ENCODE measurements at places on chromosomes 5 and 9.
A peak's percentile ranks its signal among the peaks of the same experiment; 100 is the strongest.

- no peak for DNase-seq
These were observed 16.5 kb downstream of the LARS1 start for GRCh38 chr5:146165903-146166302.

- no peak for DNase-seq
These were observed 8.1 kb upstream of the NUP214 start for GRCh38 chr9:131117121-131117761.

DNA sequence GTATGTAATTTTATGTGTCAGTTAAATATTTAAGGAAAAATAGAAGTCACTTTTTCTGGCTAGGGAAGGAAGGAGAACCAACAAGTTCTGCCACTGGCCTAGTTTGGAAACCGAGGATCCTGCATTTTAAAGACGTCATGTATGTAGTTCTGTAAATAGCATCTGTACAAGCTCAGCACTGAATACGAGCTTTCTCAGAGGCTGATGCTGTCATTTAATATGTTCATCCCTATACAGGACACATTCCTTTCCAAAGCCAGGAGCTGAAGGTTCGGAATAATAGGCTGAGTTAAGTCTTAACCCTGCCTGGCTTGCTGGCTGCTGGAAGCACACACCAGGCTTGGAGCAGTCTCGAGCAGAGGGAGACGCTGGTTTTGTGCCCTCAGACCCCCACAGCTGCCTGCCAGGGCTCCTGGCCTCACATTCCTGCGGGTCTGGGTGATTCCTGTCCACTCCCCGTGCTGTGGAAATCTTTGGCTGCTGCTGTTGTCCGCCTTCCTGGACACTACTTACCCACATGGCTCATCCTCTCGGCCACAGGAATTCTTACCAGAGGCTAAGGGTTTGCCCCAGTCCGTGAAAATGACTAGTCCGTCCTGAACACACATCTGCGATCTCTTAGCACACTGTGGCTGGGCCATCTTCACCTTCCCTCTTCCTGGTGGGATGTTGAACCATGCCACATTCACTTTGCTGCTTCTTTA, 36.6 kb downstream of the SLC46A2 start:
- no peak for DNase-seq

DNA sequence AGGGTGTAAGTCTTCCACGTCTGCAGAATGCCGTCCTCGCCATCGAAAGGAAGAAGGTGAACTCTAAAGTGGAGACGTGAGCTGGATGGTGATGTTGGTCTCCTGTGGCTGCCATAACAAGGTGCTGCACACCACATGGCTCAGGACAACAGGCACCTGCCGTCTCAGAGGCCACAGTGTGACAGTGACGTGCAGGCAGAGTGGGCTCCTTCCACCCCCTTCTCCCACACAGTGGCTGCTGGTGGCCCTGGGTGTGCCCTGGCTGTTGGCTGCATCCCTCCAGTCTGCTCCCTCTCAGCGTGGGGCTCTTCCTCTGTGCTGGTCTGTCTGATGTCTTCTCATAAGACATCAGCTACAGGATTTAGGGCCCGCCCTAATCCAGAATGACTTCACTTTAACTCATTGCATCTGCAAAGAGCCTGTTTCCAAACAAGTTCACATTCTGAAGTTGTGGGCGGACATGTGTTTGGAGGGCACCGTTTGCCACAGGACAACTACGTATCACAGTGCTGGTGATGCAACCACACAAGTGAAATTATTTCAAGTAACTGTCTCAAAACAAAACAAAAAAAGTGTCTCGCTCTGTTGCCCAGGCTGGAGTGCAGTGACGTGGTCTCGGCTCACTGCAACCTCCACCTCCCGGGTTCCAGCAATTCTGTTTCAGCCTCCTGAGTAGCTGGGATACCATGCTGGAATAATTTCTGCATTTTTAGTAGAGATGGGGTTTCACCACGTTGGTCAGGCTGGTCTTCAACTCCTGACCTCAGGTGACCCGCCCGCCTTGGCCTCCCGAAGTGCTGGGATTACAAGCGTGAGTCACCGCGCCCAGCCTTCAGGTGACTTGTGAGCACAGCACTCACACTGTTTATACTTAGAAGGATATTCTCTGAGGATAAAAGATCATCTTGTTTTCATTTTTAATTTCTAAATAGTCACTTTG, 31.2 kb upstream of the CLPTM1L start:
- DNase-seq: no peak

GRCh38 chr9:79577969-79578723, 6.4 kb downstream of the TLE4 start:
- no peak for DNase-seq

DNA sequence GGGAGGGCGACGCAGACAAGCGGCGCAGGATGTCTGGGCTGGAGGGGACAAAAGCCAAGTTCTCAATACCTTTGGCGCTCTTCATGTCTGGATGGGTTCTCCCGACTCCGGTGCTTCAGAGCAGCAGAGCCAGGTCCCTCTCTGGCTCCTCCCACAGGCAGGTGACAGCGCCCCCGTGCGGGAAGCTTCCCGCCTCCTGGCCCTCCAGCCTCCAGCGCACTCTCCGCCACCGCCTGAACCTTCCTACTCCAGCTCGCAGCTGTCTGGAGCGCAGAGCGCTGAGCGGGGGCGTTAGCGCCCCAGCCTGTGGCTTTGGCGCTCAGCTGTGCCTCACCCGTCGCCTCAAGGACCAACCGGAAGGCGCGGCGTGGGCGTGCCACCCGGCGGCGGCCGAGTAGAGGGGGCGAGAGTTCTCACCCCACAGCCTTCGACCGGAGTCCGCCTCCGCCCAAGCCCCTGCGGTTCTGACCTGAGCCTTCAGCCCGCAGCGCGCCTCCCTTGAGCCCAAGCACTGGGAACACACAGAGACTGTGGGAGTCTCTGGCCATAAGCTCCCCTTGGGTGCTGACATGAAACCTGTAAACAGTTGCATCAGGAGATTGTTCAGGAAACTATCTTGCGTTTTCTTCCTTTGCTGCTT, at the start of gene SLCO4C1:
SLCO4C1 (minus strand) TSS at position 107 of the 640 bp plus-strand sequence; CDS start at position 85, 22 bp downstream.
- DNase-seq: peak; percentile 79

DNA sequence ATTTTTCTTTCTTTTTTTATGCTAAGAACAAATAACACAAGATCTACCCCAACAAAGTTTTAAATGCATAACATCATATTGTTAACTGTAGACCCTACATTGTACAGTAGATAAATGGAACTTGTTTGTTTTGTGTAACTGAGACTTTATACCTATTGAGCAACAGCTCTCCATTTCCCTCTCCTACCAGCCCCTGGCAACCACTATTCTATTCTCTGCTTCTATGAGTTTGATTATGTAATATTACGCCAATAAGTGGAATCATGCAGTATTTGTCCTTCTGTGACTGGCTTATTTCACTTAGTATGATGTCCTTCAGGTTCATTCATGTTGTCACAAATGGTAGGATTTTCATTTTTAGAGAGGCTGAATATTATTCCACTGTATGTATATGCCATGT, 308.2 kb upstream of the PRR16 start:
- DNase-seq: no peak
